ENCODE measurements at places on chromosomes 3 and 15.

GRCh38 chr15:45307230-45307924, 55.3 kb downstream of the SLC28A2 start:
- H3K4me1 ChIP-seq: peaks cover 8% of the 10 kb centered on the region
- H3K27ac ChIP-seq: no peak overlapping the region
- H3K36me3 ChIP-seq: no peaks in the 10 kb centered on the region
- no peak for DNase-seq

DNA sequence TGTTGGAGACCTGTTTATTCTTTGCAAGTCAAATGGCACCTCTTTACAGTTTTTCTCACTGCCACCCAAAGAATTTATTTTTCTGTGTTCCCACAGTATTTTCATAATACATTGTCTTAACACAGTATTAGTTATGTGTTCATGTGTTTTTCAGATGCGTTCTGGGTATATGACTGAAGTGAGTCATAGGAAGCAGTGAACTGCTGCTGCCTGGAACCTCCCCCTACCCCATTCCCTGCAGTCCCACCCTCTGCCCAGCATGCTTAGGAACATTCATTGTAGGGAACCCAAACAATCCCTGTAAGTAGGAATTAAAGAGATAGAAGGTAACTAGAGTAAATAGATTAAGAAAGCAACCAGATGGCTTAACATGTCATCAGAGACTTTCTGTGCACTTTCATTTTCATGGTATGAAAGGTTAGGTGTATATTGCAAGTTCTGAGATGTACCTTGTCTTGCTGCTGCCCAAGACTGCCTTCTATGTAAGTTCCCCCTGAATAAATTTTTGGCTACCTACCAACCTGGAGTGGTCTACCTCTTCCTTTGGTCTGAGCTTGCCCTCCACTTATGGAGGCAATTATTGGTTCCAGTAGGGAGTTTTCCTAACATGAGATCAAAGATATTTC, 21.9 kb upstream of the SQOR start:
- peaks cover 9% of the 10 kb centered on the region for H3K4me1 ChIP-seq
- no peak for DNase-seq
- H3K36me3 ChIP-seq: peaks cover 3% of the 10 kb centered on the region

GRCh38 chr3:167057581-167057980, 322.5 kb downstream of the ZBBX start:
- H3K27ac ChIP-seq: no peak overlapping the region
- no peak for DNase-seq
- H3K27me3 ChIP-seq: no peaks in the 10 kb centered on the region
- H3K4me3 ChIP-seq: no peak overlapping the region
- no peaks in the 10 kb centered on the region for H3K4me1 ChIP-seq

GRCh38 chr15:67031331-67031730, 34.1 kb upstream of the SMAD3 start:
- H3K27me3 ChIP-seq: peaks cover 4% of the 10 kb centered on the region
- DNase-seq: no peak
- H3K4me3 ChIP-seq: no peak overlapping the region

DNA sequence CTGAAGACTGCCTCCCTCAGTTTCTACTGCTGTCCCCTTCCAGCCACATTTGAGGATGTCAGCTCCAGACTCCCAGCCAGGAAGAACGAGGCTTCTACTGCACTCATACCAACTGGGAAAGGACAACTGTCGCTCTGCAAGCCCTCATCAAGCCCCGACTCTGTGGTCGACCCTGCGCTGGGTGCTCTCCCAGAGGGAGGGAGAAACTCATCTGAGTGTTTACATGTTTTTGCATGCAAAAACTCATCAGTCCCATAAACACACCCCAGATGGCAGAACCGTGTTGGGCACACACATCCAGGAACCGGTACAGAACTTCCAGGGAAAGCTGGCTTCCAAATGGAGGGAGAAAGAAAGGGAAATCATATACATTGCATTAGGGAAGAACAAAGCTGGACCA, 43.5 kb downstream of the ADAMTS17 start:
- H3K27me3 ChIP-seq: no peaks in the 10 kb centered on the region
- H3K4me3 ChIP-seq: no peak overlapping the region
- no peak for DNase-seq
